ENCODE measurements at places on chromosomes 2 and 18.

DNA sequence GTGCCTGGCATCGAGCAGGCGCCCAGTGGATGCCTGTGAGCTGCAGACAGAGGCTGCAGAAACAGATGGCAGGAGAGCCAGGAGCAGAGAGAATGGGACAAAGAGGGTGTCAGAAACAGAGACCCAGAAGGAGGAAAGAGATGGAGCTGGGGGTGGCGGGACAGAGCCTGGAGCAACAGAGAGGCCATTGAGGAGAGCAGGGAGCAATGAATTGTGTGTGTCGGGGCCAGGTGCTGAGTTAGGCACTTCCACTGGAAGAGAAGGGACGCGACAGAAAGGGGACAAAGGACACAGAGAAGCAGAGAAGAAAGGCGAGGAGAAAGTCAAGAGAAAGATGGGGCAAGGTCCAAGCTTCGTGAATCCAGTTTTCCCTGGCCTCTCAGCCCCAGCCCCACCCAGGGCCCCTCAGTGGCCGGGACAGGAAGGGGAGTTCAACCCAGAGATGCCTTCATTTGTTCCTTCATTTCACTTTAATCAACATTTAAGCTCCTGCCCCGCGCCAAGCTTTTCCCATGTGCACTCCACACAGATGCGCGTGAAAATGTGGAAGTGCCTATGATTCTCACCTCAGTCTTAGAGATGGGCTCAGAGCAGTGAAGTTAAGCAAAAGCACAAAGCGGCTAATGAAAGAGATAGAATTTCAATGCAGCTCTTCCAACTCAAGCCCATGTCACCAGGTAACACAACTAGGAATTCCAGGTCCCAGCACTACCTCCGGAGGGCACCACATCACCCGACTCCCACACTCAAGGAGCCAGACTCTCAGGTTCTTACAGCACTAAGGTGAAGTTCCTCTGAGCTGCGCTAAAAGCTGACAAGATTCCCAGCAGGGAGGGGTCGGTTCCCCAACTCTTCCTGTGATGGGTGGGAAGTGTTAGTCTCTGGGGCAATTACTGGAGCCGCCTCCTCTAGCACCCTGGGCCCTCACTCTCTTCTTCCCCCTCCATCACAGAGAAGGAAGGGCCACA, 55.1 kb downstream of the TNS1 start:
- no peak for DNase-seq

DNA sequence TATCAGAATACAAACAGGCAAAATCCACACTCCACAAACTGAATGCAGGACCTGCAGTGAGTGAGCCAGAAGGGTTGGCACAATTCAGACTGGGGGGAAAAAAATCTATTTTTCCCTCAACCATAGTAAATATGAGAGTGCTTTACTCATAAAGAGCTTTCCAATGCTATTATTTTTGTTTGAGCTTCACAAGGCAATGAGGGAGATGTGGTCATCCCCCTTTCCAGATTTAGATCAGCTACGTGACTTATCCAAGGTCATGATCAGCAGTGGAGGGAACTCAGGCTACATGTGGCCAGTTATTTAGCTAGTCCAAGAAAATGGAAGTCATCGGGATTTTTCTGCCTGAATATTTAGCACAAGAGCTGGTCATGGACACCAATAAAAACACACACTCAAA, 120.4 kb upstream of the KLF7 start:
- DNase-seq, result no peak

DNA sequence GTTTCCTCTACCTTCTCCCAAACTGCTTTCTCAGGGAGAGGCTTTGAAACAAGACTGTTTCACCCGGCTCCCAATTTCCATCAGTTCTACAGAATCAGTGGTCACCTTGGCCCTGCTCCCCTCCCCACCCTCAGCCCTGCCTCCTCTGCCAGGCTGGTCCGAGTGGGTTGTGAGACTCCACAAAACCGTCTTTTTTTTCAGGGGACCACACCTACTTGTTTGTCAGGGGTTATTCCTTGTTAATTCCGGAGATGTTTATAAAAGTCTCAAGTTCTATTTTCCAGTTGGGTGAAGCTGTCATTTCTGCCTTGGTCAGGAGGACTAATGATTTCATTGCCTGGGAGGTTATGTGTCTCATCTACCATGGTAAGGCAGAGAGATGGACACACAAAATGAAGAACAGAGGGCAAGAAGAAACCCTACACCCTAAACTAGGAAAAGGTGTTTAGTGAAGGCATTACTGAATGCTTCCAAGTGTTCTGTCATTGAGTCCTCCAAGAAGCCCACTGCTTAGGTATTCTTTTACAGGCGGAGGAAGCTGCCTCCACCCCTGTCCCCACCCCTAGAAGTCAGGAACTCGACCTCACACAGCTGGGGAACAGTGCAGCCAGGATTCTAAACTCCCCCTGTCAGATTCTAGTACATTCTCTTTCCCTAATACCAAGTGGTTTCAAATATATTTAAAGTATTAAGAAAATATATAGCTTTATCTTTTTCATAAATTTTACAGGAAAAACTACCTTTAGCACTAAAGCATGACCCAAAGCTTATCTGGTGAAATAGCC, 46.3 kb downstream of the COPS8 start:
- no peak for DNase-seq

DNA sequence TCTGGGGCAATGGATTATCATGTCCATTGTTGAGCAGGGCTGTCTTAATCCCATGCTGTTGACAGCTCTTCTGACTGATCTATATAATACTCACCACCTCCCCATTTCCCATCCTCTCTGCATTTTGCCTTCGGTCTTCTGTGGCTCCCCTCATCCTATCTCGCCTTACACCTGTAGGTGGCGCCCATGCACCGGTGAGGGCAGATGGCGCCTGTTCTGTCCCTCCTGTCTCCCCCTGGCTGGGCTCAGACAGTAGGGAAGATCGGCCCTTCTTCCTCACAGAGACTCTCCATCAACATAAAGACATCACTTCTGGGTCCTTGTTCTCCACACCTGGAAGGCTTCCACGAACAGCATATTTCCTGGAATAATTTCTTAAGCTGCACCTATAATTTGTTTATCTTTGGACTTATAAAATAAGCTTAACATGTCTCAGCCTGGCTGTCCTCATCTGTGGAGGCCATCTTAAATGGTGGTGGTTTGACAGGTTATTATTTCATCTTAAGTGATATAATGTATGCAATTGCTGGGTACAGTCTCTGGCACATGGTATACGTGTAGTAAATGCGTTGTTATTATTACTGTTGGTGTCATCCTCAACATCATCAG, 10.9 kb upstream of the CDH20 start:
- DNase-seq, result peak; percentile 35

DNA sequence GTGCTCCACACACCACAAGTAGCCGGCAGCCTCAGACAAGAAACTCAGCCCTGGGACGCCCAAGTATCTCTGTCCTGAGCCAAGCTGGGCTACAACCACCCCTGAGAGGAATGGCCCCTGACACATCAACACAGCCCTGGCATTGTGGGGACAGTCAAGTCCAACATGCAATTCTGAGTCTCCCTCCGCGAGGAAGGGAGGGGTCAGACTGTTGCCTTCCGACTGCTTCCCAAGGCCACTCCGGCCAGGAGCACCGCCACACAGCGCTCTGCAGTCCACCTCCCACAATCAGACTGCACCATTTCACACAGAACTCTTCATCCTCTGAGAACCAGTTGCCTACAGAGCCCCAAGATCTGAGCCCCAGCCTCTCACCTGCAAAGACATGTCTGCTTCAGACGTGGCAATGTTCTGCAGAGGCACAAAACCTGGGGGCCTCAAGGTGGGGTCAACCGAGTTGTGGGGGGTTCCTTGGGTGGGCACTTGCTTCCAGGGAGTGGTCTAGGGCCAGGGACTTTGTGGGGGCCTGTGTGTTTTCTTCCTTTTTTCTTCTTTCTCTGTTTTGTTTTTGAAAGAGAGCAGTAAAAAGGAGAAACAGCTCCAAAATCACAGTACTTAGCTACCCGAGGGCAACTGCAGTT, 76.7 kb upstream of the SALL3 start:
- no peak for DNase-seq

DNA sequence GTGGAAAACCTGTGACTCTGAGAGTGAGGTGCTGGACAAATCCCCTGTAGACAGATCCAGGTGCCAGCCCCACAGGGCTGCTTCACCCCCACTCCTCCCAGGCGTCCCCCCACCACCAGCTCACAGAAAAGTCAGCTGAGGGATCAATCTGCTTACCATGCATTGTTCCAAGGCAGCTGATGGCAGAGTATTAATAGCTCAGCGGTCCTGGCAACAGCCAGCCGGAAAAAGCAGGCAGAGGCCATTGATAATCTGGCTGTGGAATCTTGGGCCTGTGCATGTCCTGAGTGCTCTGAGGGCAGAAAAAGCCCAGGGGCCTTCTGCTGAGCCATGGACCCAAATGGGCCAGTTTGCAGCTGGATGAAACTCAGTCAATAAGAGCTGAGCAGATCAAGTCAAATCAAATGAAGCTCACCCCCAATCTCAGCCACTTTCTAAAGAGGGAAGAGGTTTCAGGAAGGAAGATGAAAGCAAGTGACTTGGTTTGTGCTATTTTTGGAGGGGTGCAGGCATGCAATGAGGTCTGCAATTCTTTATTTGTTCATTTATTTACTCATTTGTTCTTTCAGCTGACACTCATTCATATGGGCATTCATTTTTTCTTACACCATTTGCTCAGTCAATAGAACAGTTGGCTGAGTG, 63.4 kb downstream of the GYPC start:
- no peak for DNase-seq

GRCh38 chr2:200405599-200406298, 99.3 kb downstream of the SPATS2L start:
- DNase-seq, result peak; percentile 87

DNA sequence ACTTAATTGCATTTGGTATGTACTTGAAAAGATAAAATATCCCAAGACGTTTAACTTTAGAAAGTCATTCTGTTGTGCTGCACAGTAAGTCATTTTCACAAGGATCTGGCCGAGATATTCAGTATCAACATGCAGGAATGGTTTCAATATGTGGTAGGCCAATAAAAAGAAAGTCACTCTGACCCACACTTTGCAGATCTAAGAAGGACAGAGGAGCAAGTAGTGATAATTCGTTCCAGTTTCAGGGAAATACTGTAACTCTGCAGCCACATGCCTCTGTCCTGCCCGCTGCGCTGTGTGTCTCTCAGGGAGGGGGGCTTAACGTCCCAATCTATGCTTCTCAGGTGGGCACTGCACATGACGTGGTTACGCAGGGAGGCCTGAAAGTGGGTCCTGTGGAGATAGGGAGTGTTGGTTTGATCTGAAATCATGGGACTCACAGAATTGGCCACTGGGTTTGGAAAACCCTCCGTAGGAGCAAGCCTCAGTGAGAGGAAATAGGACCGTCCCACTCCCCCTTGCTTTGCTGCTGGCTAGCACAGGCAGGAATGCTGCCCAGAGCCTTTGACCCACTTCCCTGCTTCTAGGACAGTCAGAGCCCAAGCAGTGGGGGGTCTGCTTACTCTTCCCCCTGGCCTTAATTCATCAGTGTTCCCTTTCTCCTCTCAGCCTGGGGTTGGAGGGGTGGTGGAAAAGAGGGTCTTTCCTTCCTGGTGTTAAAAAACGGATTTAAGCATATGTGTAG, 314.7 kb upstream of the SPRED2 start:
- DNase-seq, result no peak

DNA sequence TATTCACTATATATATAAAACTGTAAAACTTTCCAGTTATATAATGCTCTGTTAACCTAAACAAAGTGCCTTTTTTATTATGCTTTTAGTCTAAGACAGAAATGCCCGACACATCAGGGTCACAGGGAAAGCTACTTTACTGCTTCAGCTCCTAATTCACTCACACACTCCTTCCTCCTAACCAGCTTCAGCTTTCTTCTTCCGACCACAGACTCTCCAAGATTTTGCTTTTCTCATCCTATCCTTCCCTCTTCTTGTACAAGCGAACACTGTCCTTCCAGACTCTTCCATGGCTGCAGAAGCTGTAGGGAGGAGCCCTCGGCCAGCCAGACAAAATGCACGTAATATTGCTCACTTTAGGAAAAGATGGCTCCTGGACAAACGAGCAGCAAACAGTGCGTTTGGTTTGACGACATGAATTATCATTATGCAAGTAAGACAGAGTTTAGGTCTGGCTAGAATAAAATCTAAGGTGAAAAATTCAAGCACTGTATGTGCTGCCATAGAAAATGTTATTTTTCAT, 47.5 kb upstream of the HNRNPA3 start:
- peak; percentile 41 for DNase-seq

- no peak for DNase-seq
Observed at GRCh38 chr2:150700666-150701580, 213.5 kb upstream of the RND3 start.

GRCh38 chr18:74778191-74778847, 180.6 kb downstream of the ZNF407 start:
- DNase-seq, result peak; percentile 57

GRCh38 chr2:227430639-227431038, 41.3 kb upstream of the AGFG1 start:
- DNase-seq, result no peak

GRCh38 chr2:235737840-235738239, 244.0 kb downstream of the AGAP1 start:
- no peak for DNase-seq

- no peak for DNase-seq
Observed at GRCh38 chr2:237530472-237531433, 35.6 kb upstream of the PRLH start.

DNA sequence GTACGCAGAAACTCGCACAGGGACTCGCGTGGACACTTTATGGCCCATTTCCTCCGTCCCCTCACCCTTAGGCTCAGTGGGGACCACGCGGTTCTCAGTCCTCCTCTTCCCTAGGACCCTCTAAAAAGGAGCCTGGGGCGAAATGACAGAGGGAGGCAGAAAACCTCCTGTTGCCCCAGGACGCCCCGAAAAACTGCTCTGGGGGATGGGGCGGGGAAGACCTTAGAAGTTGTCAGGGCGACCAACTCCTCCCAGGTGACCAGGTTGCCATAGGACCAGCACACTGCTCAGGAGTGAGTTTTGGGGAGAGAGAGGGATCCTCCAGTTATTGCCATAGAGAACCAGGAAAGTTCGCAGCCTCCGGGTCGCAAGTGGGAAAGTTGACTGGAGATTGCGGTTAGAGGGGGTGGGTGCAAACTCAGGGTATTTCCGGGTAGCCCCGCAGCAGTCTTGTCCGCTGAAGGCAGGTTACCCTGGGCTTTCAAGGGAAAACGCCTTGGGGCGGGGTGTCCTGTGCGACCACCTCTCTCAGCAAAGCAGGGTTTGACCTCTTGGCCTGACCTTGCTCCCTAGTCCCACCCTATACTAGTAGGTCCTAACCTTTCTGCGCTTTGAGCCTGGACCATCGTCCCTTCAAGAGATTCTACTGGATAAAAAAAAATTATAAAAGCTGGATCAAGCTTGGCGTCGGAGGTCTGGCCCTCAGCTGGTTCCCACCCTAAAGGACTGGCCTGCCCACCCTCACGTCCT, 7.8 kb upstream of the PAX3 start:
- DNase-seq, result no peak

DNA sequence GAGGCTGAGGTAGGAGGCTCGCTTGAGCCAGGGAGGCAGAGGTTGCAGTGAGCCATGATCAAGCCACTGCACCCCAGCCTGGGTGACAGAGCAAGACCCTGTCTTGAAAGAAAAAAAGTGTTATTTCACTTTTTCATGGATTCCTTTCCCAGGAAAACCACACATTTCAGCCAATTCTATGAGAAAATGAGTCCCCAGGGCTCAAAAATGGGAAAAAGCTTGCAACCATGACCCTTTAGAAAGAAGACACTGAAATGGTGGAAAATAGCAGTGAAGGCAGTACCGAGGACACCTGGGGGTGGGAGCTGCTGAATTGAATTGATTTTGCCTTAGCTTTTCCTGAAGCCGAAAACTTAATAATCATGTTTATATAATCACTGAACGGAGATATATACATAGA, 284.2 kb upstream of the HDAC4 start:
- no peak for DNase-seq

- DNase-seq, result no peak
Observed at GRCh38 chr2:27177441-27178351, 28.9 kb downstream of the TCF23 start.

- DNase-seq, result no peak
Observed at GRCh38 chr2:20556756-20557155, 94.1 kb downstream of the HS1BP3 start.

All from mammary epithelial cell (primary cell).